ENCODE measurements at places on chromosomes 3 and 15. TPM values are rescaled to one million over a fixed set of nuclear protein-coding genes. Genes with fewer than 3 reads are reported as not detected.

GRCh38 chr3:106945435-106945834, 431.8 kb upstream of the CCDC54 start:
- no peaks in the 10 kb centered on the region for H3K4me1 ChIP-seq
- no peak overlapping the region for H3K4me3 ChIP-seq
- no peaks in the 10 kb centered on the region for H3K36me3 ChIP-seq
- DNase-seq, result no peak
- H3K27ac ChIP-seq, result no peak overlapping the region
- H3K27me3 ChIP-seq, result no peaks in the 10 kb centered on the region

CD96 gene
- polyA plus RNA-seq, result 2.0 TPM

GRCh38 chr3:180278583-180279188, 241.9 kb upstream of the PEX5L start:
- no peaks in the 10 kb centered on the region for H3K4me1 ChIP-seq
- DNase-seq, result no peak
- no peaks in the 10 kb centered on the region for H3K27me3 ChIP-seq
- H3K27ac ChIP-seq, result no peak overlapping the region

MINDY2 gene
- polyA plus RNA-seq, result 32.3 TPM

- DNase-seq, result no peak
- peak overlapping the region; percentile 34 for H3K27ac ChIP-seq
- H3K27me3 ChIP-seq, result no peaks in the 10 kb centered on the region
- no peaks in the 10 kb centered on the region for H3K36me3 ChIP-seq
- peaks cover 40% of the 10 kb centered on the region for H3K4me1 ChIP-seq
These were observed 21.8 kb downstream of the ATRIP start for GRCh38 chr3:48468329-48468731.

TRPM1 gene
- not detected for polyA plus RNA-seq

DNA sequence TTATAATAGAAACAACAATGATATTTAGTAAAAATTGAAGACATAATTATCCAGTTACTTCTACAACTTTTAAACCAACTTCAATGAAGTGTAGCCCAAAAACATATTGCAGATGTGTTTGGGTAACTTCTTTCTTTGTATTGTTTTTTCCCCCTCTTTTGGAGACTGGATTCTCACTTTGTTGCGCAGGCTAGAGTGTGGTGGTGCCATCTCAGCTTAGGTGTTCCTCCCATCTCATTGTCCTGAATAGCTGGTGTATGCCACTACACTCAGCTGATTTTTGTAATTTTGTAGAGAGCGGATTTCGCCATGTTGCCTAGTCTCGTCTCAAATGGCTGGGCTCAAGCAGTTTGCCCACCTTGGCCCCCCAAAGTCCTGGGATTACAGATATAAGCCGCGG, 148.1 kb downstream of the FNDC3B start:
- H3K27me3 ChIP-seq, result no peaks in the 10 kb centered on the region
- H3K36me3 ChIP-seq, result peaks cover 3% of the 10 kb centered on the region
- H3K4me3 ChIP-seq, result no peak overlapping the region
- no peak overlapping the region for H3K27ac ChIP-seq
- peaks cover 3% of the 10 kb centered on the region for H3K4me1 ChIP-seq
- DNase-seq, result no peak

STRC gene
- 0.47 TPM for polyA plus RNA-seq

DNA sequence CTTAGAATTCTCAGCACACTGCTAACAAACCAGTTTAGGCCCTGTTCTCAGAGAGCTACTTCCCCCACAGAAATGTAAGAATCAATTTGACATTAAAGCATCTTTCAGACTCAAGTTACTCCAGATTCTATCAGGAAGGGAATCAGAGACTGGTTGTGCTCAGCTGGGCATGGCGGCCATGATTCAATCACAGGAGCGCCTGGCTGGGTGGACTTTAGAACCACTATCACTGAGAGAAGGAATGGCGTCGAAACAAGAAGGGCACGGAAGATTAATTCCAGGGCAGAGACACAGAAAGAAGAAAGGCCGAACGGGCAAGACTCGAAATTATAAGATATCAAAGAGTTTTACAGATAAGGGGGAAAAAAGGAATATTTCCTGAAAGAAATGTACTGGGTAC, 6.2 kb downstream of the TNIK start:
- no peaks in the 10 kb centered on the region for H3K36me3 ChIP-seq
- H3K27me3 ChIP-seq, result no peaks in the 10 kb centered on the region
- DNase-seq, result no peak
- no peak overlapping the region for H3K4me3 ChIP-seq
- peaks cover 11% of the 10 kb centered on the region for H3K4me1 ChIP-seq

CCRL2 gene
- polyA plus RNA-seq, result 1.6 TPM

MASP1 gene
- polyA plus RNA-seq, result 18.1 TPM

Data from hepatocyte (in vitro differentiated cells).